ENCODE measurements at places on chromosomes 6 and 20.

DNA sequence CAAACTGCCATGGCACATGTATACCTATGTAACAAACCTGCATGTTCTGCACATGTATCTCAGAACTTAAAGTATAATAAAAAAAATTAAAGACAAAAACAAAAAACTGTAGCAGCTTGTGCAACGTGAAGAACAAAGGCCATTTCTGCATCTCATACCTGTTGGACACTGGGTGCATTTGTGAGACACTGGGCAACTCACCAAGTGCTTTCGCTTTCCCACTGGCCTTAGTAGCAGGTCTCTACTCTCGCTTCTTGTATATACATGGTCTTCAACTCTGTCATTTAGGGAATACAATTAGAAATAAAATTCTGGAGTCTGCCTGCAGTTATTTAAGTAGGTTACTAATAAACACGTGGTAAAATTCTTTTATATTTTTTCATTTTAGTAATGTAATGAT lies 423.8 kb downstream of the CBLN4 start:
- DNase-seq, result no peak

- DNase-seq, result no peak
Measured at GRCh38 chr20:38405132-38405531, 30.0 kb downstream of the SNHG17 start.

DNA sequence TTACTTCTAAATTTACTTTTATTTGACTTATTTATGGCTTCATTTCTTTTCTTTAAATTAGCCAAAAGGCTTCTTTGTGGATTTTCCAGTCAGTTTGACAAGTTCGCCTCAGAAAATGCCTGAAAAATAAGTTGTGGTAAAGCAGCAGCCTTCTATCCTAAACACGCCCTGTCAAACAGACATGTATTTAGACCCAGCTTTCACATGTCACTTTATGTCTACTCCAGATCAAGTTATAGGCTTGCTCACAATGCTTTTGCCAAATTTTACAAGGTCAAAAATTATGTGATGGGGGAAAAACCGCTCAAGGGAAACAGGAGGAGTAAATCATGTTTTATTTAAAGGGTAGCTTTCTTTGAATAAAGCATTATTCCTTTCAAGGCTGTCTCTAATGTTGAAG lies 615.0 kb downstream of the HDGFL1 start:
- no peak for DNase-seq

- no peak for DNase-seq
Measured at GRCh38 chr6:149821492-149821891, 42.7 kb downstream of the LRP11 start.

DNA sequence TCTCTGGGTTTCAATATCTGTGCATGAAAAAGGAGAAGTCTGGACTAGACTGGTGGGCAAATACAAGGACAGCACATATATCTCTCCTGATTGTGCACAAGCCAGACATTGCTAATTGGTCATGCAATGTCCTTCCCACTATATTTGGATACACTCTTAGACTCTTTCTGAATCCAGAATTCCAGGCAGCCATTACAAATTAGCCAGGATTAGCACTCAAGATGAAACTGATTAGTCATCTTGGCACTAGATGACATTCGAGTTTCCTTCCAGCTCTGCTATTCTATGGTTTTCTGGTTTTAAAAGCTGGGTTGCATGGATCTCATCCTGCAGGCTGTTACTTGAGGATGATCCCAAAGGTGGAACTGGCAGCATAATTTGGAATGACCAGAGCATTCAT lies 73.2 kb downstream of the SCP2D1 start:
- no peak for DNase-seq

- DNase-seq, result no peak
Measured at GRCh38 chr20:39986173-39986904, 702.7 kb downstream of the MAFB start.

GRCh38 chr6:135183002-135183531 lies 2.0 kb downstream of the MYB start:
- peak; percentile 95 for DNase-seq

GRCh38 chr6:135922746-135923145 lies 71.2 kb downstream of the PDE7B start:
- DNase-seq, result no peak

DNA sequence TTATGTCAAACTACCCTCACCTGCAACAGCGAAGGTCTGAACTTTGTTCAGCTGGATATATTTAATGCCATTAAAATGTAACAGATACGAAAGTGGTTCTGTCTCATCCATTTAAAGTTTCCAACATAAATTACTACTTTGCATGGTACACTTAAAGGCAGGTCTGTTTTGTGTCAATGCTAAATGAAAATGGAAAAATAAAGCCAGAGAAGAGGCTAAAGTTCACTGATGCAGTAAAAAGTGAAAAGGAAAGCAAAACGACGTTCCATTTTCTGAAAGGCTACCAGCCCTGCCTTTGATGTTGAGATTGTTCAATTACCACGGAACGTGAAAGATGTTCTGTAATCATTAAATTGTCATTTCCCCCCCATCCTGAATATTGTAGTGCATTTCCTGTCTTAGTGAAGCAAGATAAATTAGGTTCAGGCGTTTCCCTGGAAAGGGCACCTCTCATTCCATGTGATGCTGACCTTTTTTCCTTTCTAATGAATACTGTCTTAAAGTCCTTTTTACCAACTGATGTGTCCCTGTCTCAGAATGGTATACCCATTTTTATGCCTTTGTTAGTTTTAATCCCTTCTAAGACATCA lies 334.7 kb upstream of the JAG1 start:
- no peak for DNase-seq

GRCh38 chr6:44415449-44415848 lies 27.9 kb downstream of the CDC5L start:
- DNase-seq, result no peak

DNA sequence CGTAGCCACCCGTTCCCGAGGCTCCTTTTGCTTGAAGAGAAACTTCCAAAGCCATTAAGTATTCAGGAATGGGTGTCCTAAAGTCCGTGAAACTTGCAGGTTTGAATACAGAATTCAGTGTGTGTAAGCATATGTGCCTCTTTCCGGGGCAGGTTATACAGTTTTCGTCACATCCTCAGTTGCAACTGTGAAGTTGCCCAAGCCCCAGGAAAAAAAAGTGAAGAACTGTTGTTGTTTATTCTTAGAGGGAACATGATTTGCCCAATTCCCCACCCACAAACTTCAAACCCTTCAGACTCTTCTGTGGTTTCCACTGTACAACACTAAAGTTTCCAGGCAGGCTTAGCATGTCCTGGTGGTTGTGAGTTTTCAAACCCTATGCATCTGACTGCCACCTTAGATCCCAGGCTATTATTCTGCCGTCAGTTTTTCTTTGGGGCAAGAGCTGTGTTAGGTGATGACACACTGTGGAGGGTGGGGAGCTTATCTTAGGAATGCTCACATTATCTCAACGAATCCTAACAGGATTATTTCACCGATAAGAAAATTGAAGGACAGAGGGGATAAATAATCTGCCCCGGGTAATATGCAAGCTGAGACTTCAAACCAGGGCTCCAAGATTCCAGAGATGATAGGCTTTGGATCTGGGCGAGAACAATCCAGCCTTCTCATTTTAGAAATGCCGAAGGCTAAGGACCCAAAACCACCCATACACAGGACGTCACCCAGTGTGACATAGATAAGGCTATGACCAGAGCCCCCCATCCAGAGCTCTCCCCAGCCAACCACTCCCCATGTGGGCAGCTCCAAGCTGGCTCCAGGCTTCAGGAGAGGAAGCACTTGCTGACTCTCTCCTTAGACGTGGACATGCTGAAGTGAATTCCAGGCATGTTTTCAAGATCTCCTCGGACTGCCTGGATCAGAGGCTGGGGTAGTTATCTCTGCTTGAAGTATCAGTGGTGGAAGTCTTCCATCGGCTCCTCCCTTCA lies 81.7 kb upstream of the AFDN start:
- no peak for DNase-seq

DNA sequence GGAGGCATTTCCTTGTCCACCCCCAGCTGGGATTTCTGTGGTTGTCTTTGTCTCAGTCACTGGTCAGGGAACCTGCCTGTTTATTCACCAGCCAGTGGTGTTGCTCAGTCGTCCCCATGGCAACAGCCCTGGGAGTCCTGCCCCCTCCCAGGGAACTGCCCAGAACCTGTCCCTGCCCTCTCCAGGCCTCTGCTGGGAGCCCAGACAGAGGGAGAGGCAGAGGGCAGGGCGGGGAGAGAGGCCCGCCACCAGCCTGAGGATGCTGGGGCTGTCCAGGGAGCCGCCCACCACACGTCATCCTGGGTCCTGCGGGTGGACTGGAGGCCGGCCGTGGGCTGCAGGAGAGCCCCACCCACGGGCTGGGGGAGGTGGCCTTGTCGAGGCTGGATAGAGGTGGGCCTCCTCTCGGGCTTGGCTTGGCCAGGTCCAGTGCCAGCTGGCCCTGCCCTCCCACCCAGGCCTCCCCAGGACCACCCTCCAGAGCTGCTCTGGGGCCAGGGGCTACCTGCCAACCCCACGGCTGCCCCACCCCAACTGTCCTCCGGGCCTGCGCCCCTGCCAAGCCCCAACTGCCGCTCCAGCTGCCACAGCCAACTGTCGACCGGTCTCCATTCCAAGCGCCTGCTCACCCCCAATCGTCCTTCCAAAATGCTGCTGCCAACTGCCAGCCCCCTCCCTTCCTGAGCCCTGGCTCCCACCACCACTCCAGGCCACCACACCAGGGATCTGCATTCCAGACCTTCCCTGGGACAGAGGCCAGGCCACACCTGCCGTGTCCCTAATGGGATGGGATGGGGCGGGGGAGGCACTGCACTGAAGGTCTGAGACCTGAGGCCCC lies 4.2 kb upstream of the ZBTB46 start:
- DNase-seq, result no peak

DNA sequence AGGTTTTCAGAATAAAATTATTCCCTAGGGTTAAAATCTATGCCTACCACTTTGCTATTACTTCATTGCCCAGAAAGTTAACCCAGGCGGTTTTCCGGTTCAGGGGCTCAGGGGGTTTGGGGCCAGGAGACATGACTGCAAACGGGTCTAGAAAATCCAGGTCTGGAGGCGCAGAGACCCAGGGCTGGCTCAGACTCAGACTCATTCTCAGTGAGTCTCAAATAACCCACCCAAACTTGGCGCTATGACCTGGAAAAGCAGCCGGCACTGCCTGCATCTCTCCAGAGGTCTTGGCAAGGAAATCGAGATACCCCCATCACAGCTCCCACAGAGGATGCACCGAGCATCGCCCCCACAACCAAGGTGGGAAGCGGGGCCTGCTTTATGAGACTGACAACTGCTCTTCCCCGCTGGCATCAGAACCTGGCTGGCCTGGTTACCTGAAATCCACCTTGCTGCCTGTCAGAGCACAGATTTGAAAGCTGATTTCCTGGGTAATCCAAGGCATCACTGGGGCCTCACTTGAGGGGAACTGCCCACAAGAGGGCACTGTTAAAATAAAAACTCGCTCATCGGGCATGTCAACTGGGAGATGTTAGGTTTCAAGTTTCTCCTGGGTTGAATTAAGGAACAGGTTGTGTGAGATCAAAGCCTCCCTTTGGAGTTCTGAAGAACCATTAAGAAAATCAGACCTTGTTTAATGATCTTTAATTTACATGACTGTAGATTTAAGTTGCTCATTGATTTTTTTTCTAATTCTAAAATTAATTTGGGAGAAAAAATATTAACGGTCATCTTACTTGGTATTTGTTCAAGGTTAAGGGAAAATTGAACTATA lies 55.1 kb downstream of the KIF16B start:
- DNase-seq, result peak; percentile 37

DNA sequence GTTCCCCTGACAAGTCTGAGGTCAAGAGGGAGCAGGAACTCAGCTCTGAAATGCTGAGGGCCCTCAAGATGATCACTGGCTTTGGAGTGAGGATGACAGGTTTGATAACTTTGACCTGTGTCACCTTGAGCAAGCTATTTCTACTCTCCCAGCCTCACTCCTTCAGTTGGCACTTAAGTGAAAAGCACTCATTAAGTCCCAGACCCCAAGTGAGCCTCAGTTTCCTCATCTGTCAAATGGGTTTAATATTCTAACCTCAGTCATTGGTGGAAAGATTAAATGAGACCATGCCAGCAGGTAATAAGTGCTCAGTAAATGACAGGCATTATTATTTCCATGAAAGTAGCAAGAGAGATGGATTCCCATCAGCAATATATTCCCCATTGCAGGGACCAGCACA lies 14.0 kb downstream of the DEFB132 start:
- no peak for DNase-seq

DNA sequence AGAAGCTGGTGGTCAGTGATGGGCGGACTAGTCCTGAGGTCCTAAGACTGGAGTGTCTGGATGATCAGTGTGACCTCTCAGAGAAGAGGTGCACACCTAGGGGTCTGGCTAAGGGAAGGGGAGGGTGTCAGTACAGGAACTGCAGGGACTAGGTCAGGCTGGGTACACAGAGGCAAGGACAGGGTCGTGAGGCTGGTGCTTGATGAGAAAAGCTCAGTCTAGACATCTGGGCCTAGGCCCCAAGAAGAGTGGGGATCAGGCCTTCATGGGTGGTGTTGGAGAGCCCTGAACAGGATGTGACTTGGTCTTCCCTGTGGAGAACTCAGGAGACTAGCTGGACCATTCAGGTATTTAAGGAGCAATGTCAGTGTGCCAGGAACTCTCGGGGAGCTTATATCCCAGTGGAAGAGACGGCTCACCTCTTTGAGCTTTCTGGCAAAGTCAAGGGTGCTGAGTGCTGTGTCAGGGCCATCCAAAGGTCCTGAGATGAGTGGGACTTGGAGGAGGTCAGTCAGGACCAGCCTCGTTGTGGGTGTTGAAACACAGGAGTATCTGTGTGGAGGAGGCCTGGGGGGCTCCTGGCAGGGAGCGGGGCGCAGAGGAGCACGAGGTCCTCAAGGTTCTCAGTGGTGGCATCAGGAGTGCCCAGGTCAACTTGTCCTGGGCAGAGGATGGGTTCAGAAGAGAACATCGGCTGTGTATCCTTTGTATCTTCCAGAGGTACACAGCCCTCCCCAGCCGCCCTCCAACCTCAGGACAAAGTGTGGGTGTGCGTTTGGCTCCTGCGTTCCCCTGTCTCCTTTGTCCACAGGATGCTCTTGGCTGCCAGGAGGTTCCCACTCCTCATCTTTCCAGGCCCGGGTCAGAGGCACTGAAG lies 13.3 kb upstream of the MYT1 start:
- no peak for DNase-seq

GRCh38 chr20:23889775-23890187 lies 10.2 kb upstream of the CST5 start:
- peak; percentile 64 for DNase-seq

DNA sequence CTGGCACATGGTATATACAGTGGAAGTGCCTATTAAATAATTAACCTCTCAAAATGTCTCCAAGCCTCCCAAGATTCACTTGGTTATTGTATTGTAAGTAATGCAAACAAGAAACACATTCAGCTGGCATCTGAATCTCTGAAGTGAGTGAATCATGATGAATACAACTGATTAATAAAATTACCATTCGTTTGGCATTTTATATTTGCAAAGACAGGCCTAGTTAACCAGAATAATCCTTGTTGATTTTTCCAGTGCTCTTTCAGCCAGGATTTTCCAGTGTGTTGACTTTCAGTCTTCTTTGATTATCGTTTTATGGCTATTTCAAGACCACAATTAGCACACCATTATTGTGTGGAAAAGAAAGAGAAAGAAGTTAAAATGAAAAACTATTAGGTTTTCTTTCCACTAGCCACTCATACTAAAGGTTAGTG lies 20.3 kb downstream of the SLC22A2 start:
- no peak for DNase-seq

DNA sequence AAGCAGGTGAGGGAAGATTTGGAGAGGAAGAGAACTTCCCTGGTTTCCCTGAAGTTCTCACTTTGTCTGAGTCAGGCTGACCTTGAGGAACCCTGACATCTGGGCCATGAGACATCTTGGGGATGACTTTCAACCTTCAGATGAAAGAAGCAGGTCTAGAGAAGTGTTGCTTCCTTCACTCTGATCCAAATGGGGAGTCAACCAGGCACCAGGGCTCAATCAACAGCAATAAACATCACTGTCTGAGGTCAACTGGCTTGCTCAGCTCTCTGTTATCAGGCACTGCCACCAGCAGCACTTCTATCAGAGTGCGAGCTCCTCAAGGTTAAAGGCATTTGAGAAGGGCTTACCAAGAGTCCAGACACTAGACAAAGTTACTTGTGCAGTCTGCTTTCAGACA lies 6.3 kb downstream of the ACOT8 start:
- no peak for DNase-seq

Data from activated CD4-positive, alpha-beta T cell treated with anti-CD3 and anti-CD28 coated beads, Interleukin-10, Interleukin-2, amounts not matched to agents 100 ng/mL and 50 ng/mL, durations not matched to agents 16 hours and 8 hours (primary cell).